Amygdala (tissue), 56 donors: ENCODE measurements at places on chromosomes 2 and 18.
A peak's percentile ranks its signal among the peaks of the same experiment; 100 is the strongest.

DNA sequence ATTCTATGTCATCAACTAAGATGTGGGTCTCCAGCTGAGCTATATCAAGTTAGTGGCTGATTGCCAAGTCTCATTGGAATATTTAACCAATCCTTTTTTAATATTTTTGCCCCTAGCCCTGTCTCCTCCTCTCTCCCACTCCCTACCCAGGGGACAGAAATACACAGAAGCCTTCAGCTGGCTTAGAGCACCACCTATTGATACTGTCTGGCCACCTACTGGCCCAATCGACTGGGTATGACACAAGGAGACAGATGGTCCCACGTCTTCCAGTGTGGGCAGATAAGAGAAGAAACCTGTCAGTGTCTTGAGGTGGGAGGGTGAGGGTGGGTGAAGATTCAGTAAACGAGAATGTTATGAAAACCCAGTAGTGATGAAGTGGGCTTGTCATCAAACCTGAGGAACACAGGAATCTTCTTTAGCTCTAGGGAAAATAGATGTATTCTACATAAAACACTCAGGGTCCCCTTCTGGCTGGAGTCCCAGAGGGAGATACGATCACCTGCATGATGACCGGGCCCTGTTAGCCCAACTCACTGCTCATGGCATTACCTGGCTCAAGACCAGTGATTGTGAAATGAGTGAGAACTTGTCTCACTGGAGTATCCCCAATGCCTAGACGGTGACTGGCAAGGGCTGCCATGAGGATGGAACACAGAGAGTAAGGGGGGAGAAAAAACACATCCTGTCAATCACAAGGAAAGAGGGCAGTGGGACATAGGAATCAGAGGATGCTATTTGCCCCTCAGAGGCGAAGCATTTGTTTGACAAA, 26.7 kb downstream of the POLR1A start:
- peak; percentile 63 for DNase-seq

DNA sequence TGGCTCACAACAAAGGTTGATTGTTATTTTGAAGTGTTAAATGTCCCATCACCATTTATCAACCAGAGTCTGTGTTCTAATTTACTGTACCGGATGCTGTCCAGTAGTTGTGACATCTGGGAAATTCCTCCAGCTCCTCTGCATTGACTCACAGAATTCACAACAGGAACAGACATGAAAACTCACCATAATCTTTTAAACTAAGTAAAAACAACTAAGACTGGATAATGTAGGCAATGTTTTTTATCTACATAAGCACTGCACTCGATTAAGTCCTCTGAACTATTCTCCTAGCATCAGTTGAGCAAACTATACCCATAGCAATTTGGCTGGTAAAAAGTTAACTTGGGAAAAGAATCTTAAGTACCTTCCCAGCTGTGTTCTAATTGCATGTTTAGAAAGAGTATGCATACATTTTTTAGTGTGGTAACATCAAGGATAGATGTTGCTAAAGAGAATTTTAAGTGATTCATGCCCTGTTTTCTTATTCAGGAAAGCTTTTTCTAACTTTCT, 42.9 kb upstream of the MYO1B start:
- no peak for DNase-seq

- no peak for DNase-seq
Observed at GRCh38 chr2:240644859-240645301, 19.6 kb downstream of the GPR35 start.

DNA sequence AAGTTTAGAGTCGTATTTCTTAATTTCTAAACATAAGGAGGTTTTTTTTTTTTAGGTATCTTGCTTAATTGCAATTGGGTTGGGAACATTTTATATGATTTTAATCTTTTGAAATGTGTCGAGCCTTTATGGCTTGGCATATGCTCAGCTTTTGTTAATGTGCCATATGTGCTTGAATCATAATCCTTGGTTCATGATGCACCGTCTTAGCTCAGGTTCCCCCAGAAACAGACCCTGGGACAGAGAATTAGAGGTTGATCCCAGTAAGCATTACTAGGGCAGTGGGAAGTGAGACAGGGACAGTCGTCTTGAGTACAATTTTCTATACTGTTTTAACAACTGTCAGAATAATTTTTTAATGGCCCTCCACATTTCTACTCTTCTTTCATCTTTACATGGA, 9.3 kb downstream of the CHCHD5 start:
- no peak for DNase-seq

DNA sequence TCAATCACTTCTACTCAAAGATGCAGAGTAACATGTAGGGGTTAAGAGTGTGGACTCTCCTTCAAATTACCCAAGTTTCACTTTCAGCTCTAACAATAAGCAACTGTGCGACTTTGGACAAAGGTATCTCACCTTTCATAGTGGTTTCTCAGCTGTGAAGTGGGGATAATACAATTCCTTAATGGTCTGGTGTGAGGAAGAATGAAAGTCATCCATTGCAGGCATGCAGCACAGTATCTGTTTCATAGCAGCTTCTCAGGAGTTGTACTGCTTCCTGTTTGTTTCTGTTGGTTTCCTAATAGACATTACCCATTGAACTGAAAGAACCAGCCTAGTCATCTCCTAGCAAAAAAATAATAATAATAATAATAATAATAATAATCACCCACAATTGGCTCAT, 74.4 kb downstream of the DDX18 start:
- no peak for DNase-seq

- DNase-seq = peak; percentile 31
Observed at GRCh38 chr2:232204457-232204931, 174.1 kb upstream of the ALPP start.

DNA sequence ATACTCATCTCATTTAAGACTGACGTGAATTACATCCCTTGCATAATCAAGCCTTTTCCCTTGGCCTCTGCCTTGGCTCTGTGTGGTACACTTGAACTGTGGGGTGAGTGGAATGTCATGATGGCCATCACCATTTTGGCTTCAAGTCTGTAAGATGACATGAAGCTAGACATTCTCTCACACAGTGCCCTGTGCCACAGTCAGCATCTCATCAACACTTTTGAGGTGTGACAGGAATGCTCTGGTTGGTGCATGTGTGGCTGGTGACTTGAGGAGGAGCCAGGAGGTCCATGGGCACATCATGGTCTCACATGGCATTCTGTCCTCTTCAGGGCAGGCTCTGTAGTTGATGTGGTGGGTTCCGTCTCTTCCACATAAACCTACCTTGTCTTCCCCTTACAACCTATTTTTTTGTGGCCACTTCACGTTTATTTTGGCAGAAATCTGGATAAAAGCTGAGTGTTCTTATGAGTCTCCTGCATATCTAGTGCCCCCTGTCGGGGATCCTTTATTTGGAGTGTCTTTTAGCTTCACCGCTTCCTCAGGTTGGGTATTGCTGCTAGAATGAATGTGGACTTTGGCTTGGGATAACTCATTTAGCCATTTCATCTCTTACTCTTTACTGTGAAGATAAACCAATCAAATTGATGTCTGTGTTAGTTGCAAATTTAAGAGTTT, 28.1 kb downstream of the MAP4K4 start:
- no peak for DNase-seq

- DNase-seq = no peak
Observed at GRCh38 chr2:82811946-82812345, 1647.1 kb downstream of the SUCLG1 start.

- DNase-seq = no peak
Observed at GRCh38 chr2:3294069-3294468, 83.5 kb downstream of the EIPR1 start.

- DNase-seq = no peak
Observed at GRCh38 chr18:43893001-43893637, 615.8 kb upstream of the SYT4 start.

DNA sequence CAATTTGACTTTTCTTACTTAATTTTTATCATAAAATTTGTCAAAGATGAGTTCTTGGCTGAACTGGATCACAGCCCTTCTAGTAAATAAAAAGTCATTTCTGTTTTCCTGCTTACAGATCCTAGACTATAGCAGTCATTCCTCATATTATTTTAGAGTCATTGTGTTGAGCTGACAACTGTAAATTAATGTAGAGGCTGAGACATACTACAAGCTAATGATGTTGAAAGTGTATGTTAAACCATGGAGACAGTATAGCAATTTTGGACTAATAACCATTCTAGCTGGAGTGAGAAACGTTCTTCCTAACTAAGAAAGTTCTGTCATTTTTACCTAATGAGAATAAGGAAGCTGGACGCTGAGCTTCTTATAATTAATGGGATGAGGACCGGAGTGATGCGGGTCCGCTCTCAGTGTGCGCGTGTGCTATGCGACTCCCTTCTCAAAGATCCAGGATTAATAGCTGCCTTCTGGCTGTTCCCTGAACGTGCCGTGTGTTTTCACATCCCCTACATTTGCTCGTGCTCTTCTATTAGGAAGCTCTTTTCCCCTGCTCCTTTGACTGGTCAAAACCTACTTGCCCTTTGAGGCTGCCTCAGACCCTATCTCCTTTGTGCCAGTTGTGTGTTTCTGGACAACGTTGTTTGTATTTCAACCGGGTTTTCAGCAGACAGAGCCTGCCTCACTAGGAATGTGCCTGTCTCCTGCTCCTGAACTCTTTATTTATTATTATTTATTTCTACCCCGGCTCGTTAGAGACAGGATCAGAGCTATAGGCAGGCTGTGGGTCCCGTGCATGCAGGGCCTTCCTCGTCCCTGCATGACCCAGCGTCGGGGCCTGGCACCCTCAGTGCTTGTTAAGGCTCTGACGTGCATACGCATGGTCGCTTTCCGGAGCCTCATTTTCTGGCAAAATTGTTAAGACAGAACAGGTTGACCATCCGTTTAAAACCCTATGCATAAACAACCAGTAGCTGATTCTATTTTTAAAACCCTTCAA, 182.6 kb downstream of the DCDC2C start:
- DNase-seq = no peak

DNA sequence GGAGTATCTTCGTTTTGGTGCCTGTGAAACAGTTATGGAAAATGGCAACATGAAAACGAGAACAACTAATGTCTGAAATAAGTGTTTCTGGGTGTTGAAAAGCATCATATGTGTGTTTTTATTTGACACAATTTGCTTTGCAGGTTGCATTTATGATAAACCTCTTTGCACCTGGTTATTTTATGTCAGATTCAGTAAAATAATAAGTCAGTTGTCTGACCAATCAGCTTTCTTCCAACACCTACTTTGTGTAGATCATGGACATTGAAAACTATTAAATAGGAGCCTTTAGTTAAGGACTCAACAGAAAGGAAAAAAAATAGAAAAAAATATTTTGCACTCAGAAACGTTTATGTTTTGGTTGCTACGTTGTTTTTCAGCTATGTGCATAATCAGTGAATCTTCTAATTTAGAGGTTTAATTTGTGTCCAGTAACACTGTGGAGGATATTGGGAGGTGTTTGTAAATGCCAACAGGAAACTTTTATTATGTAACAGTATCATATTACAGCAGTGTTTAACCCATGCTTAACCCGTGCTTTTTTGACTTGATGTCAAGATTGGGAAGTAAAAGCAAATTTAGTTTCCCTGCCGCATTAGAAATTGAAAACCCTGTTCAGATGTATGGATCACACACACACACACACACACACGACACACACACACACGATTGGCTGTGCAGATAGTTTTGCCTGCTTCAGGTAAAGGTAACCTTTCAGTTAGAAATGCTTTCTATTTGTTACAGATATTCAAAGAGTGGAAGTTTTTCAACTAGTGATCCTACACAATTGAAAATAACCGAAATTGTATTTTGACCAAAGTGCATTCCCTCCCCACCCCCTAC, 2.6 kb downstream of the PKP4 start:
- DNase-seq = no peak

DNA sequence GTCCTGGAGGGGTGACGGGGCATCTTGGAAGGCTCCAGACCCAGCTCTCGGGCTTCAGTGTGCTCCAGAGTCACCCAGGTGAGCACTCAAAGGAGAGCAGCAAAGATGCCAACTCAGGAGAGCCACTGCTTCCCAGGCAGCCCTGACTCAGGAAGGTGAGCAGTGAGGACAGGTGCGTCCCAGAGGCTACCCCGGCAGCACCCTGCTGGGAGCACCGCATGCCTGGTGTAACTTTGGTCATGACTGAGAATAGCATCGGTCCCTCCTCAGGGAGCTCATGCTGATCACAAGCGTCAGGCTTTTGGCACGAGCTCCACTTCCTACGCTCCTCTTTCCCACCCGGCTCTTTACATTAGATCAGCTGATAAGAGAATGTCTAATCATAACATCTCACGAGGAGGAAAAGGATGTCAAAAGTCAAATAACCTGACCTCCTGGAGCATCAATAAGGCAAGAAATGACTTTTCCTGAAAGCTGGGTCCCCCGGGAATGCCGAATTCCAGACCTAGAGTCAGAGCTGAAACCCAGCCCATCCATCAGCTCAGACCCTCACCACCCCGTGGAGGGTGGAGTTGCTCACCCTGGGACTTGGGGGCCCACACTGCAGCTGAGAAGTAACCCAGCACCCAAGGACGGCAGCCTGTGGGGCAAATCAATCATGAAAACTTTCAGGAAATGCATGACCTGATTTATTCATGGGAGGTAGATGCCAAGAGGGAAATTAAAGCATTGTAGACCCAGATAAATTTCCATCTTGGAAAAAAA, 248.8 kb downstream of the ACKR3 start:
- no peak for DNase-seq

- DNase-seq = no peak
Observed at GRCh38 chr2:126359494-126359893, 296.5 kb upstream of the GYPC start.

- DNase-seq = no peak
Observed at GRCh38 chr2:190159453-190159852, 96.9 kb upstream of the MSTN start.

DNA sequence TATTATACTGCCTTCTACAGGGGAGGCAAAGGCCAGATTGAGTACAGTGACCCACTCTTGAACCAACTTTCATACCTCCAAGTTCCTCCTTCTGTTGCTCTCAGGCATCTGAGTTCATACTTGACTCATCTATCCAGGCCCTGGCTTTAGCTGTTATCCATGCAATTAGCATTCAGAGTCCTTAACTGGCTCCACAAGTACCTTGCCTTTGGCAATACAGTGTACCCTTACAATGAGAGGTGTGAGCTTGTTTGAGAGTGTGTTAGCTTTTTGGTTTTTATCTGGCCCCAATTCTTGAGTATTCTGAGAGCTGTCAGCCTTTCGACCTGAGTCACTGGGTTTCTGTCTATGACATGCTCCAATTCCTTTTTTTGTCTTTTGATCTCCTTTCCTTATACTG, 60.2 kb downstream of the EHD3 start:
- no peak for DNase-seq

GRCh38 chr2:28635191-28635611, 116.4 kb upstream of the PPP1CB start:
- no peak for DNase-seq

- no peak for DNase-seq
Observed at GRCh38 chr2:113675875-113676274, 48.8 kb downstream of the RABL2A start.

DNA sequence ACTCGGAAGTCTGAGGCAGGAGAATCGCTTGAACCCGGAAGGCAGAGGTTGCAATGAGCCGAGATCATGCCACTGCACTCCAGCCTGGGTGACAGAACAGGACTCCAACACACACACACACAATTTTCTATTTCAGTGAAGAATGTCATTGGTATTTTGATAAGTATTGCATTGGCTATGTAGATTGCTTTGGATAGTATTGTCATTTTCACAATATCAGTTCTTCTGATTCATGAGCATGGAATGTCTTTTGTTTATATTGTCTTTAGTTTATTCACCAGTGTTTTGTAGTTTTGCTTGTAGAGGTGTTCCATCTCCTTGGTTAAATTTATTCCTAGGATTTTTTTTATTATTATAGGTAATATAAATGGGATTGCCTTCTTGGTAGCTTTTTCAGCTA, 693.4 kb upstream of the SYT4 start:
- DNase-seq = no peak

- DNase-seq = no peak
Observed at GRCh38 chr2:159044804-159045286, 76.4 kb downstream of the TANC1 start.

GRCh38 chr2:75053484-75054112, 95.2 kb downstream of the POLE4 start:
- DNase-seq = no peak
